ENCODE measurements at places on chromosomes 12 and 14. TPM values are rescaled to one million over a fixed set of nuclear protein-coding genes. Genes with fewer than 3 reads are reported as not detected.

GRCh38 chr12:124778411-124778810 lies 85.3 kb downstream of the SCARB1 start:
- no peak for DNase-seq

DNA sequence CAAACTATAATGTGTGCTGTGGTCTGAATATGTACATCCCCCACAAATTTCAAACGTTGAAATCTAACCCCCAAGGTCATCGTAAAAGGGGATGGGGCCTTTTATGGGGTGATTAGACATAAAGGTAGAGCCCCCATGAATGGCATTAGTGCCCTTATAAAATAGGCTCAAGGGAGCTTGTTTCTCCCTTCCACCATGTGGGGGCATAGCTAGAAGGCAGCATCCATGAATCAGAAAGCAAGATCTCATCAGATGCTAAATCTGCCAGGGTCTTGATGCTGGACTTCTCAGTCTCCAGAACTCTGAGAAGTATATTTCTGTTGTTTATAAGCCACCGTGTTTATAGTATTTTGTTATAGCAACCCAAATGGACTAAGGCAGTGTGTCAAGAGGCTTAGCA lies 33.4 kb upstream of the IGF1 start:
- no peak for DNase-seq

DNA sequence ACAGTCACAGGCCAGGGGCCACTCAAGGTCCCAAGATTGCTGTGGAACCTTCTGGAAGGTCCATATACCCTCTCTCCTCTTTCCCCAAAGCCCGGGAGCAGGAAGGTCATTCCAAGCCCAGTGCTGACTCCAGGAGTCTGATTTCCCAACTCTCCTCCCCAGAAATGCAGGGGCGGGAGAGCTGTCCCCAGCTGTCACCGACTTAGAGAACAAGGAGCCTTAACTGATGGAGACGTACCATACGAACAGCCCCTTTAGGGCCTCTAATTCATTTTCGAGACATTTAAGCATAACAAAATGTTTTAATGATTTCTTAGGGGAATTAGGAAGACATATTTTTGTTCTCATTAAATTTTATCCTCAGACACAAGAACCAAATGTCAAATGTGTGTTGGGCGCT lies 99.2 kb downstream of the PHETA1 start:
- no peak for DNase-seq

- DNase-seq: no peak
Observed at GRCh38 chr14:58332561-58332960, 34.2 kb downstream of the ARID4A start.

DNA sequence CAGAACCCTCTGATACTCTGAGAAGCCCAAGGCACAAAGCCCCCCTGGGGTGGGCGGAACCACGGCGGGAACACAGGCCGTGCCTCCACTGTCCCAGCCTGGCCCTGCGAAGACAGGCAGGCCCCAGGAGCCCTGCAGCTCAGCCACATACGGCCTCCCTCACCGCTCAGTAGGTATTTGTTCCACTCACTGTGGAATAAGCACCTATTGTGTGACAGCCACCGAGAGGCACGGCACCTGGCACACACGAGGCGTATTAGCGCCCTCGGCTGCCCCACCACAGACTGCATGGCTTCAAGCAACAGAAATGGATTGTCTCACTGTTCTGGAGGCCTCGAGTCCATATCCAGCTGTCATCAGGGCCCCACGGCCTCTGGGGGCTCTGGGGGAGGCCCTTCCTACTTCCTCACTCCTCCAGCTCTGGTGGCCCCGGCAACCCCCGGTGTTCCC lies 66.3 kb downstream of the NCOR2 start:
- DNase-seq: no peak

- peak; percentile 30 for DNase-seq
Observed at GRCh38 chr12:93778306-93778705, 101.1 kb downstream of the CRADD start.

DNA sequence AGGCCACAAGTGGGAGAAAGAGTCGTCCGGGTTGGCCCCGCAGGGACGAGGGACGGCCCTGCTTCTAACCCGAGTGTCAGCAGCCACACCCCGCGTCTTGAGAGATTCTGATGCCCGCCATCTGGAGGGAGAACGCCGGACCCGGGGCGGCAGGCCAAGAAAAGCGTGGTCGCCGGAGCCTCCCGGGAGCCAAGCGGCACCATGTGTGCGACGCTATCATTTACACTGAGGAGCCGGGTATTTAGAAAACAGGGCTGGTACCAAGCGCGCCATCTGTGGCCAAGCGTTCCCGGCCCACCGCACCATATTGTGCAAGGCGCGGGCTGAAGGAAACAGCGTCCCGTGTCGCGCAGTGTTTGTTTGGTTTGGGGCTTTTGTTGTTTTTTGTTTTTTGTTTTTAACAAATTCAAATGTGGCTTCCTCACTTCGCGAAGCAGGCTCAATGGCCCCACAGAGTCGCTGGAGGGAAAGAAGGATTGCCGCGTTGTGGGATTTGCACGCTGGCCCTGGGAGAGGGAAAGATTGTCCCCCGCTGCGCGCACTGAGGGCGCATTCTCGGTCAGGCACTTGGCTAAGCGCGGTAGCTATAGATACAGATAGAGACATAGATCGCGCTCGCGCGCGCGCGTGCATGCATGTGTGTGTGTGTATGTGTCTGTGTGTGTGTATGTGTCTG lies 153.8 kb downstream of the BCL11B start:
- no peak for DNase-seq

DNA sequence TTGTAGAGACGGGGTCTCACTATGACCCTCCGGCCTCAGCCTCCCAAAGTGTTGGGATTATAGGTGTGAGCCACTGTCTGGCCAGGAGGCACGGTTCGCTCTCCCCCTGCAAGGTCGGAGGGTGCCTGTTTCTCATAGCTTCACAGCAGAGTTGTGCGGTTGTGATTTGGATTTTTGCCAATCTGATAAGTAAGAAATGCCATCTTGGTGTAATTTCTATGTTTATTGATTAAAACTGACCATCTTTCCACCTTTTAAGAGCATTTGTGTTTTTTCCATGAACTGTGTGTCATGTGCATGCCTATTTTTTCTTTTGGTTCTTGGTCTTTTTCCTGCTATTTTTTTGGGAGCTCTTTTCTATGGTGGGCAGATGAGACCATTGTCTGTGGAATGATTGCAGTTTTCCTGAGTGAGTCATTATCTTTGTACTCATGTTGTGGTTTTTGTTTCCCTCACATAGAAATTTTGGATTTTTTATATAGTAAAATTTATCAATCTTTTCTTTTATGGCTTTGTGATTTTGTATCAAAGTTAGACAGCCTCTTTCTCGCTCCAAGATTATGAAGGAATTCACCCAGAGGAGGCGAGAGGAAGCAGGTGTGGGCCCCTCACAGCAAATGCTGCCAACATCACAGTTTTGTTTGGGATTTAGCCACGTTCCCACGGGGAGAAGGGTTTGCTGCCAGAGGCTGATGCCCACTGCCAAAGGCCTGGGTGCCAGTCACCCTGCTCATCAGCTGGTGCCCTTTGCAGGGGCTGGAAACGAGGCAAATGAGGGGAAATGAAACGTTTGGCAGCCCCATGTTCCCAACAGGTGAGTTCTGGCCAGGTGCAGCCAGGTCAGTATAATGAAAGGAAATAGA lies 47.2 kb downstream of the RFX4 start:
- no peak for DNase-seq

GRCh38 chr14:45065540-45065939 lies 18.4 kb upstream of the PRPF39 start:
- DNase-seq: no peak

DNA sequence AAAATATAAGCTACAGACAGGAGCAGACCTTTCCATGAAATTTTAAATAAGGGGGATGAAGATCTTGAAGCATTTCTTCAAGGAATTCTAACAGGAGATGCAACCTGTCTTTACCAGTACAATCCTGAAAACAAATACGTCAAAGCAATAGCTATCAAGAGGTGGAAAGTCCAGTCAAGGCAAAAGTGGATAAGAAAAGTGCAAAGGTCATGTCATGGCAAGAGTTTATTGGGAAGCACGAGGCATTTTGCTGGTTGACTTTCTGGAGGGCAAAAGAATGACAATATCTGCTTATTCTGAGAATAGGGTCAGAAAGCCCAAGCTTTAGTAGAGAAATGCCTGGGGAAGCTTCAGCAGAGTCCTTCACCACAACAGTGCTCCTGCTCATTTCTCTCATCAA lies 34.3 kb upstream of the PRB4 start:
- no peak for DNase-seq

DNA sequence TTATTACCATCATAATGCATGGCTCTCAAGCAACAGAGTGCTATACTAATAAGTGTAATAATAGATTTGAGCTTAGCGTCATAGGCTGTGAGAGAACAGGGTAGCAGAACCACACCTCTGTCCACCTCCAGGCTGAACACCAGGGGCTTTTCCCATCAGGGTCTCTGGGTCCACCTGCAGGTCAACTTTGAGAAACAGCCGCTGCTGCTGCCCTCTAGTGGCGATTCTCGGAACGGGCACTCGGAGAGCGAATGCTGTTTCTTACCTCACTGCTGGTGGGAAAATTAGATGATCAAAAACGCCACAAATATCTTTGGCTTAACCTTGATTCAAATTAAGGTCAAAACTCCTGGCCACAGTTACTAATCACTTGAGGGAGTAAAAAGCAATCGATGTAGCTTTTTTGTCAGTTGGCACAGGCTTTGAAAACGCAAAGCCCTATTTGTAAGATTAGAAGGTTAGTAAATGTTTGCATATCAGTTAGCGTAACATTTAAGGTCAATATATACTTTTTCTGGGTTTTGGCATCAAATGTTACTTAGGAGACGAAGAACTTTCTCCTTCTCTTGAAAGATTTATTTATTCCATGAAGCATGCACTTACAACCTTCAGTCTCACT lies 127.9 kb upstream of the TMEM132D start:
- peak; percentile 68 for DNase-seq

- DNase-seq: no peak
Observed at GRCh38 chr14:57751400-57751799, 114.5 kb downstream of the SLC35F4 start.

- DNase-seq: no peak
Observed at GRCh38 chr12:101110866-101111265, 99.2 kb downstream of the SLC5A8 start.

- DNase-seq: no peak
Observed at GRCh38 chr12:113515082-113515856, 43.6 kb upstream of the LHX5 start.

DNA sequence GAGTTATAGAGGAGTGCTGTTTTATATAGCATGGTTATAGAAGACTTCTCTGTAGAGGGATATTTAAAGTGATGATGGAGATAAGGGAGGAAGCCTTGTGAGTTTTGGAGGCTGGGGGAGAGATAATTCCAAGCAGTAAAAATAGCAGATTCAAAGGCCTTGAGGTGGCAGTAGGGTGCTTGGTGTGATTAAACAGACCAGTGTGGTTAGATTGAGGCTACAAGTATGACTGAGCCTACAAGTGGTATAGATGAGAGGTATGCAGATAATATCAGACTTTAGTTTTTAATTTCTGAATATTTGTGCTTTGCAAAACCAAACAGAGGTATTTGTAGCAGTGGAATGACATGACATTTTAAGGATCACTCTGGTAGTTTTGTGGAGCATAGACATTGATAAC lies 20.3 kb downstream of the FANCM start:
- no peak for DNase-seq

- no peak for DNase-seq
Observed at GRCh38 chr12:87642245-87642644, 387.0 kb downstream of the C12orf50 start.

The FERMT2 gene
- total RNA-seq: 22.9 TPM

The TAS2R31 gene
- total RNA-seq: 3.5 TPM

The TULP3 gene
- total RNA-seq: 18.2 TPM

The CCDC177 gene
- total RNA-seq: not detected

The DPPA3 gene
- not detected for total RNA-seq

The BDKRB2 gene
- total RNA-seq: 25.4 TPM
